ENCODE measurements at places on chromosomes 5 and 9.

DNA sequence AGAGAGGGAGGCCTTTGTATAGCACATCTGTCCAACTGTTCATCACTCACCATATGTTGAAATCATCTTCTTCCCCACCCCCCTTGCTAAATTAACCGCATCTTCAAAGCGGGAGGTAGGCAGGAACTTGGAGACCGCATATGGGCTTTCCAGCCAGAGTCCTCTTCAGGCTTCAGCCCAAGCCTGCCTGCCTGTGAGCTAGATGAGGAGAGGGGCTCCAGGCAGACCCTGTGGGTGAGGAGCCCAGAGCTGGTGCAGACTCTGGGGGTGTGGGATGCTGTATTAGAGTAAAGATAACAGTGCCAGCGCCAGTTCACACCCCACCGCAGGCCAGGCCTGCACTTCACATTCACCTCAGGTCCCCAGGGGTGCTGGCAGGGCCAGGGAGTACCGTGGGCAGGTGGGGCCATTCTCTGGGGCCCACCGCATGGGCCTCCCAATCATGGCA is 16.2 kb downstream of the PRRC2B start:
- no peak for DNase-seq
- peaks cover 50% of the 10 kb centered on the region for H3K4me1 ChIP-seq
- H3K36me3 ChIP-seq = no peaks in the 10 kb centered on the region
- no peaks in the 10 kb centered on the region for H3K27me3 ChIP-seq
- peak overlapping the region; percentile 72 for H3K27ac ChIP-seq

DNA sequence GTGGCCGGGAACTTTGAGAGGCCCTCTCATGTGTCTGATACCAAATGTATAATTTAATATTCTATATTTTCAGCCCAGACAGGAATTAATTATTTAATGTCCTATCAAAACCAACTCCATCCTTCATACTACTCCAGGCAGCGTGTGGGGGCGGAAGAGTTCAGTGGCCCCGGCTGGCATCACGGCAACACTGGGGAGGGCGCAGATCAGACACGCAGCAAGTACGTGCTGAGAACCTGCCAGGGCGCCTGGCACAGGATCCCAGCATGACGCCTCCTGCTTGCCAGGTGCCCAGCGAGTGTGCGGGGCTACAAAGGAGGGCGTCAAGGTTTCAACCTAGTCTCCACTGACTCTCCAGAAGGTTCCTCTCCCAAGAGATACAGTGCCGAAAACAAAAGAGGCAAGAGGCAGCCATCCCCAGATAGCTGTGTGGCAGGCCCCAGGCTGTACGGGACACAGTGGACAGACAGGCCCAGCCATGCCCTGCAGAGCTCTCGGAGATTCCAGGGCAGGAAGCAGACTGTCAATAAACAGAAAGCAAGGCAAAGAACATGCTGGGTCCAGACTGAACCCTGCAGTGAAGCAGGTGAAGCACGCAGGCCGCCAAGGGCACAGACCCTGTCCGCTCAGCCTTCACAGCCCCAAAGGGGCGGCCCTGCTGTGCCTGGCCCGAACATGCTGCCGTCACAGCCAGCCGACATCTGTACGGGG is 110.3 kb downstream of the VAV2 start:
- no peak overlapping the region for H3K4me3 ChIP-seq
- peak overlapping the region; percentile 48 for H3K27ac ChIP-seq
- H3K4me1 ChIP-seq = peaks cover 21% of the 10 kb centered on the region
- no peaks in the 10 kb centered on the region for H3K36me3 ChIP-seq

GRCh38 chr5:89954916-89955315 is 454.6 kb downstream of the CETN3 start:
- no peak overlapping the region for H3K4me3 ChIP-seq
- H3K4me1 ChIP-seq = peaks cover 32% of the 10 kb centered on the region
- H3K36me3 ChIP-seq = no peaks in the 10 kb centered on the region
- H3K27ac ChIP-seq = peak overlapping the region; percentile 10
- DNase-seq = no peak

DNA sequence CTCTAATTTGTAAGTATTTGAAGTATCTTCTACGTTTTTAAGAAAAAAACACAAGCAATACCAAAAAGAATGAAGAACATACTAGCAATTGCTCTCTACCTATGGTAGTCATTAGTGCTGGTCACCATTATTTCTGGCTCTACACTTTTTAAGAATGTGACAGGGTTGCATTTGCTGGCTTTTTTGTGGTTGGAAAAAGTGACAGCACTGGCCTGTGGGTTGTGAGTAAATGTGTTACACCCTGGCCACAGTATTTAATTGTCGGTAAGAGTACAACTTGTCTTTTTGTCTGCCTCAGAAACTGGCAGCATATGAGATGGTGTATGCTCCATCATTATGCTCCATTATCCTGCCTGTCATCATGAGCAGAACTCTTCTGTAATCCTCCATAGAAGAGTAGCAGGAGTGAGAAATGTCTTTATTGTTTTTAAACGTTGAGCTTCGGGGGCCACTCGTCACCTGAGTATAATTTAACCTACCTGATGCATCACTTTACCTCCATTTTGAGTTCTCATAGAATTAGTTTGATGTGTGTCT is 449.8 kb downstream of the ISL1 start:
- H3K36me3 ChIP-seq = no peaks in the 10 kb centered on the region
- no peak overlapping the region for H3K4me3 ChIP-seq
- H3K27me3 ChIP-seq = no peaks in the 10 kb centered on the region
- H3K4me1 ChIP-seq = no peaks in the 10 kb centered on the region
- DNase-seq = no peak

GRCh38 chr5:78699552-78700153 is 51.1 kb upstream of the LHFPL2 start:
- no peak for DNase-seq
- no peak overlapping the region for H3K4me3 ChIP-seq
- H3K4me1 ChIP-seq = no peaks in the 10 kb centered on the region
- no peaks in the 10 kb centered on the region for H3K36me3 ChIP-seq

DNA sequence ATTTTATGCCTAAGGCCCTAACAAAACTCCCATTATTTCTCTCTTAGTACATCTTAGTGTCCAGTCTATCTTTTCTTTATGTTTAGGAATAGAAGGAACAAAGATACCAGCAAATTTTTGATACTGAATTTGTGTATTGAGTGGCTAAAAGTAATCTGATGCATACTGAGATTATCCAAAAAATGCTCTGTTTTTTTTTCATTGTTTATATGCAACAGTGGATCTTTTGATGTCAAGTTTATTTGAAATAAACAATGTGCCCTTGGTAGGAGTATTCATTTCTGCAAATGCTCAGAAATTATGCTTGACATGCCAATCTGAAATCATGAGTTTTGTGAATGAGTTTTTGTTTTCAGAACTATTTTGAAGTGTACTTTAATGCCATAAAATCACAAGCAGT is 58.7 kb downstream of the CCDC192 start:
- no peaks in the 10 kb centered on the region for H3K27me3 ChIP-seq
- no peaks in the 10 kb centered on the region for H3K36me3 ChIP-seq
- H3K4me3 ChIP-seq = no peak overlapping the region
- H3K27ac ChIP-seq = no peak overlapping the region
- no peak for DNase-seq

DNA sequence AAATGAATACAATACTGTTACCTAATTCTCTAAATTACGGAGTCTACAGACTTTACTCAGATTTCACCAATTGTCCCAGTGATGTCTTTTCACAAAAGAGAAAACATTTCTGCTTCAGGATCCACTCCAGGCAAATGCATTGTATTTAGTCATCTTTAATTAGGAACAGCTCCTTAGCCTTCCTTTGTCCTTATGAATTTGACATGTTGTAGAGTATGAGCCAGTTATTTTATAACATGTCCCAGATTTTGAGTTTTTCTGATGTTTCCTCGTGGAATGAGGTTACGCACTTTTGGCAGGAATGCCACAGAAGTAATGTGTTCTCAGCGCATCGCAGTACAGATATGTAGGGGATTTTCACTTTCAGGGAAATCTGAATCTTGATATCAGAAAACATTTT is 10.5 kb downstream of the HABP4 start:
- H3K27ac ChIP-seq = no peak overlapping the region
- peaks cover 5% of the 10 kb centered on the region for H3K4me1 ChIP-seq
- no peak for DNase-seq
- no peaks in the 10 kb centered on the region for H3K27me3 ChIP-seq
- peaks cover 27% of the 10 kb centered on the region for H3K36me3 ChIP-seq

GRCh38 chr5:162248107-162248713 is 180.6 kb downstream of the GABRG2 start:
- DNase-seq = no peak
- no peaks in the 10 kb centered on the region for H3K27me3 ChIP-seq
- H3K4me1 ChIP-seq = no peaks in the 10 kb centered on the region
- H3K36me3 ChIP-seq = no peaks in the 10 kb centered on the region

DNA sequence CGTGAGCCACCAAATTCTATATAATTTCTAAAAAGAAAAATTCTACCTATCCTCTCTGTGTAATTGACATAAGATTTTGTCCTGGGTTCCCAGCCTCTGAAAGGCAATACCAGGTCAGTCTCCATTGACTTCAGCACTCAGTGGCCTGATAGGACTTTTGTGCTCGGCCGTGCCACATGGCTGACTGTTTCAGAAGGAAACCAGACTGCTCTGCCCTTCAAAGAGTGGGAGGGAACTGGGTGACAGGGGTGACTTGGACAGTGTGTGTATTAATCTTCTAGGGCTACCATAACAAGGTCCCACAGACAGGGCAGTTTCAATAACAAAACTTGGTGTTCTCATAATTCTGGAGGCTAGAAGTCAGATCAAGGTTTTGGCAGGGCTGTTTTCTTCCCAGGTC is 43.0 kb downstream of the ARHGAP26 start:
- H3K36me3 ChIP-seq = no peaks in the 10 kb centered on the region
- DNase-seq = no peak
- peaks cover 11% of the 10 kb centered on the region for H3K4me1 ChIP-seq
- H3K4me3 ChIP-seq = no peak overlapping the region
- no peak overlapping the region for H3K27ac ChIP-seq

- no peaks in the 10 kb centered on the region for H3K4me1 ChIP-seq
- H3K27ac ChIP-seq = no peak overlapping the region
- H3K36me3 ChIP-seq = no peaks in the 10 kb centered on the region
Measured at GRCh38 chr9:108297073-108297472, 558.7 kb downstream of the ACTL7B start.

DNA sequence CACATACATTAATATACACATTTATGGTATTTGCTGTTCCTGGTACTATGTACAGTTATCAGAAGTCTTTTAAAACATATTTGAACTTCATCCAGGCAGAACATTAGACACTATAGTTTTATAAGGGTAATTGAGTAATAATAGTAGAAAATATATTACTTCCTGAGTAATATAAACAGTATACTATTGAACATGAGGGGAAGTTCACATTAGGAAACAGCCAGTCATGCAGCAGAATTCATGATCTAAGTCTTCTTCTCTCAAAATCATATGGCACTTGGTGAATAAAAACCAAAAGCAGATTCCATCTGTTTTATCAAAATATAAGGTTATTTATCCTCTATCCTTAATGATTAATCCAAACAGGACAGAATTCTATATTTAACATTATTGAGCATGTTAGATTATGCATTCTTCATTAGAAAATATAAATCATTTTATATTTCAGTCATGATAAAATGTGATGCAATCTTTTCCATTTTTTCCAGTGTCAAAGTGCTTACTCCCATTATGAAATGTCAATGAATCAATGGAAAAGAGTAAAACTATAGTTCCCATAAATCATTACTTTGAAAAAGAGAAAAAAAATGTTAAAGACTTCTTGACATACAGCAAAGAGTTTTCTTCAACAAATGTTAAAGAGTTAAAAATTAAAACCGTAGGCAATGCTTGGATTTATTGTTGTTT is 584.3 kb upstream of the TUSC1 start:
- no peak overlapping the region for H3K27ac ChIP-seq
- DNase-seq = no peak
- H3K36me3 ChIP-seq = no peaks in the 10 kb centered on the region
- H3K4me1 ChIP-seq = no peaks in the 10 kb centered on the region

DNA sequence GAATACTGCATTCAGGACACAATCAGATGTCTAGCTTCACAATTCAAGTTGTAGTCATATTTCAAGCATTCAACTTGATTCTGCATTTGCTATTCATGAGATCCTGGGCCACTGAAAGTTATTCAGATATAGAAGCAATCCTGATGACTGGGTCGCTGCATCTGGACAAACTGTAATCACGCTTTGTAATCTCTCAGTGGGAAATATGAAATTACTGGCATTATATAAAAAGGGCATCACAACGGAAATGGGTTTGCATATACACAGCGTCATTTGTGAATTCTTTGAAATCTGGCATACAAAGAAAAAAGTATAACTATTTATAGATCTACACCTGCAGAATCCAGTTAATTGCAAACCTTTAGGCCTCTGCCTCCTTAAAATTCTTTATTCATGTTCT is 102.2 kb downstream of the PARP8 start:
- H3K4me1 ChIP-seq = no peaks in the 10 kb centered on the region
- no peak overlapping the region for H3K27ac ChIP-seq
- no peaks in the 10 kb centered on the region for H3K27me3 ChIP-seq
- no peak for DNase-seq
- no peaks in the 10 kb centered on the region for H3K36me3 ChIP-seq

- no peak for DNase-seq
- no peak overlapping the region for H3K27ac ChIP-seq
- H3K27me3 ChIP-seq = no peaks in the 10 kb centered on the region
- H3K4me3 ChIP-seq = no peak overlapping the region
- H3K4me1 ChIP-seq = no peaks in the 10 kb centered on the region
- H3K36me3 ChIP-seq = no peaks in the 10 kb centered on the region
Measured at GRCh38 chr9:104577263-104577662, 8.3 kb downstream of the OR13C8 start.

- DNase-seq = no peak
- no peaks in the 10 kb centered on the region for H3K4me1 ChIP-seq
- H3K27me3 ChIP-seq = no peaks in the 10 kb centered on the region
- H3K27ac ChIP-seq = no peak overlapping the region
- no peaks in the 10 kb centered on the region for H3K36me3 ChIP-seq
- no peak overlapping the region for H3K4me3 ChIP-seq
Measured at GRCh38 chr9:122392714-122393113, 21.9 kb downstream of the PTGS1 start.

GRCh38 chr5:55063220-55063863 is 39.1 kb upstream of the GZMA start:
- H3K4me1 ChIP-seq = peaks cover 12% of the 10 kb centered on the region
- no peaks in the 10 kb centered on the region for H3K27me3 ChIP-seq
- H3K27ac ChIP-seq = no peak overlapping the region
- H3K36me3 ChIP-seq = no peaks in the 10 kb centered on the region
- no peak for DNase-seq

DNA sequence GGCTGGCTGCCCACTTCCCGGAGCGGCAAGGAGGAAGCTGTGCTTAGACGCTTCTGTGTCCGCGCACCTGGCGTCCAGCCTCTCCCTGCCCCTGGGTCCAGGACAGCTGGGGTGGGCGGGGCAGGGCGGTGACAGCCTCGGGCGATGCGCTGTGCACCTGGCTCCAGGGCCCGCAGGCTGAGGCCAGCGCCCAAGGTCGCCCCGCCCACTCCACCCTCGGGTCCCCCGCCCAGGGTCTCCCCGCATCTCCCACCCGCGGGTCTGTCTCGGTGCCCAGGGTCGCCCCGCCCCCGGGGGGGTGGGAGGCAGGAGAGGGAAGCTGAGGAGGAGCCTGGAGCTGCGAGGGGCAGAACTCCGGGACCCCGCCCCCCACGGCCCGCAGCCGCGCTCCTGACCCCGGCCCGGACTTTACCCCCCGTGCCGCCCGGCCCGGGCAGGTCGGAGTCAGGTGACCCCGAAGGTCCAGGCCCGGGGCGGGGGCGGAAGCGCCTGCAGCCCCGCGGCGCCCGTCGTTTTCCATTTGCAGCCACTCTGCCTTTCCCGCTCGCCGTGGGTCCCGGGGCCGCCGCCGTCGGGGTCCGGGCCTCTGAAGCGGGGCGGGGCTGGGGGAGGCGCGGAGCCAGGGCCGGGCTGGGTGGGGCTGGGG is at the start of gene ENTPD8:
ENTPD8 (minus strand) TSS at position 69 of the 646 bp plus-strand sequence. CDS start 3,072 bp downstream, outside the sequence.
- H3K27ac ChIP-seq = no peak within 1 kb of the TSS
- H3K4me1 ChIP-seq = no peaks in the 10 kb centered on the region
- H3K4me3 ChIP-seq = peak within 1 kb of the TSS; percentile 34
- no peaks in the 10 kb centered on the region for H3K36me3 ChIP-seq
- DNase-seq = peak; percentile 66
- H3K27me3 ChIP-seq = peaks cover 20% of the 10 kb centered on the region
